T follicular helper cell (primary cell): ENCODE measurements at places on chromosomes 1 and 21.

- DNase-seq, result no peak
Observed at GRCh38 chr1:11537854-11538591, 59.1 kb downstream of the DISP3 start.

- no peak for DNase-seq
Observed at GRCh38 chr1:107535091-107535490, 394.3 kb downstream of the NTNG1 start.

DNA sequence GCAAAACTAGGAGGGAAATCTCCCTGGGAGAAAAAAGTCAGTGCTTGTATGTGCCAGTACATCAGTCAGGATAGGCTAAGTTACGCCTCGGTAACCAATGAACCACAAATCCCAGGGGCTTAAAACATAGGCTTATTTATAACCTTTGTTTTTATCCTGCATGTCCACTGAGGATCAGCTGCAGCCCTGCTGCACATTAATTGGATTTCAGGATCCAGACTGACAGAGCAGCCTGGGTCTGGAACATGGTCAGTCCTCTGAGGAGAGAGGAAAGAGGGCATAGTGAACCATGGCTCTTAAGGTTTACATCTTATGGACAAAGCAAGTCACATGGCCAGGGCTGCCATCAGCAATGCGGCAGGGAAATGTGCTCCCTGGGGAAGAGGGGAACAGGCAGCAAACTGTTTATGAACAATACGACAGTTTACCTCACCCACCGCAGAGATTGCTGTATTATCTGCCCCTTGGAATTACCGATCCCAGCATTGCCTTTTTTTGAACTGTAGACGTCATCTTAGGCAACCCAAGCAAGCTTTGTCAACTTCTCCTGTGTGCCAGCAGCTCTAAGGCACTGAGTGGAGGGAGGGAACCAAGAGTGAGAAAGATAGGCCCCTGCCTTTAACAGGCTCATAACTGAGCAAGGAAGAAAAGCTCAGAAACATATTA lies 9.1 kb upstream of the SPRR4 start:
- no peak for DNase-seq

DNA sequence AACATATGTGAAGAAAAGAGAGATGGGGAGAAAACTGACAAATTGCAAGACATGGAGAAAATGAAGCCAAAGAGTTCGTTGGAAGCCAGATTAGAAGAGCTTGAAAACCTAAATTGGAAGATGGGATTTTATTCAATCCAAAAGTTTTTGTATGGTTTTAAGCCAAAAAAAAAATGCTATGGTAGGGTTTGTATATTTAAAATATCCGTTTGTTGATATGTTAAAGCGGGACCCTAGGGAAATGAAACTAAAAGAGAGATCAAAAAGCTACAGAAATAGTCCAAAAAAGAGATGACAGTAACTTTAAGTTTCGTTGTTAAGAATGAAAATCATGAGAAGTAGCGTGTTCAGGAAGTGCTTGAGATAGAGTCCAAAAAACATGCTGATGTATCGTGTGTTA lies 617.7 kb upstream of the ADGRL2 start:
- DNase-seq, result no peak

GRCh38 chr1:100076744-100077143 lies 56.0 kb downstream of the SASS6 start:
- DNase-seq, result no peak

DNA sequence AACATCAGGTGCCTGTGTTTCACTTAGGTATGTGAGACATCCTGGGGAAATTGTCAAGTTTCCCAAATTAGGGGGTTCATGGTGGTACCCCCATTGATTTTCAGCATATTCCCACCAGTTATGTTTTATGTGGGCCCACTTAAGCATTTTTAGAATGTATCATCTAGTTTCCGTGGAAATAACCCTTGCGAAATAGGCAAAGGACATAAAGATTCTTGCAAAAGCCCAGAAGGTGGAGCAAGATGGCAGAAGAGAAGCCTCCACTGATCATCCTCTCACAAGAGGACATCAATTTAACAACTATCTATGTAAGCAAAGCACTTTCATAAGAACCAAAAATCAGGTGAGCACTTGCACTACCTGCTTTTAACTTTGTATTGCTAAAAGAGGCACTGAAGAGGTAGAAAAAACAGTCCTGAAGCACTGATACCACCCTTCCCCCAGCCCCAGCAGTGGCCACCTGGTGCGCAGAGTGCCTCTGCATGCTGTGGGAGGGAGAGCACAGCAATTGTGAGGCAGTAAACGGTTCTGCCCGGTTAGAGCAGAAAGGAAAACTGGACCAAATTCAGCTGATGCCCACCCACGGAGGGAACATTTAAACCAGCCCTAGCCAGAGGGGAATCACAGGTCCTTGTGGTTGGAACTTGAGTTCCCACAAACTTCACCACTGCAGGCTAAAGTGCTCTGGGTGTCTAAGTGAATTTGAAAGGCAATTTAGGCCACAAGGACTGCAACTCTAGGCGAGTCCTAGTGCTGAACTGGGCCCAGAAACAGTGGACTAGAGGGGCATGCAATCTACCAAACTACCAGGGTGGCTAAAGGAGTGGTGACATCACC lies 23.2 kb downstream of the MCOLN2 start:
- no peak for DNase-seq

GRCh38 chr1:228308085-228308601 lies 98.5 kb downstream of the TRIM11 start:
- no peak for DNase-seq

DNA sequence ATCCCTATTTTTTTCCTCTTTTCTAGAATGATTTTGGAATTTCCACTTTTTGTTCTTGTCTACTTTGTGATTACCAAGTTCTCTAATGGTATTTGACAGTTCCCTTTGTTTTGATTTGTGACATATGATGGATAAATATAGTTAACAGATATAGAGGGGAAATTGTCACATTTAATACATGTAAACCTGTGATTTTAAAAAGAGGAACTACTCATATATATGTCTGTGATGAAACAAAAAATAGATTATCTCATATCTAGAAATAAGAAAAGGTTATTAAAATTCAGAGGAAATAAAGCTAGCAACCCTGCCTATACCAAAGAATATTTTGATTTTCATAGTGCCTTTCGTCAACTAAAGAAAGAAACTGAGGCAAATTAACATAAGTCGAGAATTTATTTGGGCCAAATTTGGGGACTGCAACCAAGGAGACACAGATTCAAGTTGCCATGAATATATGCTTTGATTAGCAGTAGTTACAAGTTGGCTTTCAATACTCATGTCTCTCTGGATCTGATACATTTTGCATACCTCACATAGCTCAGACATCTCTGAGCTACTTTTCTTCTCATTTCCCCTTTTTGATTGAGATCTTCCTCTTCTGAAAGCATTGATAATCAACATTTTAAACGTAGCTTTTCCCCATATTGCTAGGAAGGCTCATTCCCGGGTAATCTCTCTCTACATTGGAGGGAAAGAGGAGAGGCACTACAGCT lies 15.6 kb upstream of the C21orf91 start:
- no peak for DNase-seq

DNA sequence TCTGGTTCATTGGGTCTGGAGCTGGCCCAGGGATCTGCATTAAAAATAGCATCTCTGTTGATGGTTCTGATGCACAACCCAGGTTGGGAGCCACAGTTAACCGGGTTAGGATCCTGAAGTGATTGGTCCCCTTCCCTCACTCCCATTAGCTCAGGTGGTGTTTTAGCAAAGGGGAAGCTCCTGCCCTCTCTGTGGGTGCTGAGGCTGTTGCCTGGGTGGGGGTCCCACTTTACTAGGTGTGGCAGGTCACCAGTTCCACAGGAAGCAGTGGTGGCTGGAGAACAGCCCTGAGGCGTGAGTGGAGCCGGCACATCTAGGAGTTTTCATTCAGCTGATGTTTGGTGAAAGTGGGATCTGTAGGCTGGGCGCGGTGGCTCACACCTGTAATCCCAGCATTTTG lies 86.5 kb downstream of the MAN1C1 start:
- no peak for DNase-seq

GRCh38 chr1:22870201-22870871 lies 102.3 kb downstream of the LACTBL1 start:
- DNase-seq, result no peak

- DNase-seq, result no peak
Observed at GRCh38 chr1:25700626-25701025, 84.0 kb downstream of the MAN1C1 start.

GRCh38 chr1:208026880-208027438 lies 116.0 kb upstream of the CD34 start:
- DNase-seq, result no peak

GRCh38 chr21:19648391-19648790 lies 1244.8 kb upstream of the TMPRSS15 start:
- DNase-seq, result no peak

DNA sequence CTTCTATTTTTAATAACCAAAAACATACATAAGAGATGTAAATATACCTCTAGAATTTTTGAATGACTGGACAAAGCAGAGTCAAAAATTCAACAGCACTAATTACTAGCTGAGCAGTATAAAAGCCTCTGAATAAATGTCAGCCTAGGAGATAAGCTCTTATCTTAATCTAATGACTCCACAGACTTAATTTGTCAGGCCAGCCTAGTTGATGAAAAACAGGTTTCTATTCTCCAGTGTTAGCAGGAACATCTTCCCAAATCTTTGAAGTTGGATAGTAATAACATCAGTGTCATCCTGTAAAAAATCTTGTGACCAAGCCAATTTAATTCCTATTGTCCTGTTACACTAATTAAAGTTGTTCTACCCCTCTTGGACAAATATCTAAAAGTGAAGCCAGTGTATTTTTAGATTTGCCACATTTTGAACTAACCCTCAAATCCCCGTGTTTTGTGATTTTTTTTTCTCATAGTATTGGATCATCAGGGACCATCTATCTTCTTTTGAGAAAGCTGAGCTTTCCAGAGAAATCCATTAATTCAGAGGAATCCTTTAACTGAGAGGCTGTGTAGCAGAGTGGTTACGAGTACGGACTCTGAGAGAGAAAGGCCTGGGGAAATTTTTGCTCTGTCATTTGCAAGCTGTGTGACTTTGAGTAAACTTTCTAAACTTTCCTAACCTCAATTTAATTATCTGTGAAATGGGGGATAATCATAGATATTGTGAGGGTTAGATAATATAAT lies 41.2 kb downstream of the LMO4 start:
- no peak for DNase-seq

DNA sequence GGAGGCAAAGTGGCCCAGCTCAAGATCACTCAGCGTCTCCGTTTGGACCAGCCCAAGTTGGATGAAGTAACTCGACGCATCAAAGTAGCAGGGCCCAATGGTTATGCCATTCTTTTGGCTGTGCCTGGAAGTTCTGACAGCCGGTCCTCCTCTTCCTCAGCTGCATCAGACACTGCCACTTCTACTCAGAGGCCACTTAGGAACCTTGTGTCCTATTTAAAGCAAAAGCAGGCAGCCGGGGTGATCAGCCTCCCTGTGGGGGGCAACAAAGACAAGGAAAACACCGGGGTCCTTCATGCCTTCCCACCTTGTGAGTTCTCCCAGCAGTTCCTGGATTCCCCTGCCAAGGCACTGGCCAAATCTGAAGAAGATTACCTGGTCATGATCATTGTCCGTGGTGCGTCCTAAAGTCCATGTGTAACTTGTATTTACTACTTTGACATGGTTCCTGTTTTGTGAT lies 2.7 kb downstream of the RBM15 start:
- DNase-seq, result no peak

- no peak for DNase-seq
Observed at GRCh38 chr21:33974513-33975468, 59.2 kb upstream of the ATP5PO start.

DNA sequence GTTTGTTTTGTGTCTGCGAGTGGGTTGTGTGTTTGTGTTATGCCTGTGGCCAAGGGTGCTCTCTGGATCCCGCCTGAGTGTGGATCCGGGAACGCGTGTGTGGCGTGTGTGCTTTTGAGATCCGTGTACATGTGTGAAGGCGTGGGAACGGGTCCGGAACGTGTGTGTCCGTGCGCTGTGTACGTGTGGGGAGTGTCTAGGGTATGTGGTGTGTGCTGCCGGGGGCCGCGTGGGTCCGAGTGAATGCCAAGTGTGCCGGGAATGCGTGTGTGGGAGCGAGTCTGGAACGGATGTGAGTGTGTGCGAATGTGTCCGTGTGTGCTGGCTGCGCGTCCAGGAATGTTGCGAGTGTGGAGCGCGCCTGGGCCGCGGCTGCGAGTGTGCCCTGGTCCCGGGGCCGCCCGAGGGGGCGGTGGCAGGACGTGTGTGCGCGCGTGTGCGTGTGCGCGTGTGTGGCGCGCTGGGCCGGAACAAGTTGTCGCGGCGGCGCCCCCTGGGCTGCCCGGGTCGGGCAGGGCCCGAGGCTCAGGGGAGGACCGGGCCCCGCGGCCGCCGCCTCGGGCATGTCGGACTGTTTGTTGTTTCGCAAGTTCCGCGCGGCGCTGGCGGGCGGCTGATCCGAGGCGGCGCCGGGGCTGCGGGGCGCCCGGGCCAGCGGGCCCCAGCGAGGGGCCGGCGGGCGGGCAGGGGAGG lies 953 bp downstream of the PTPRU start:
- DNase-seq, result no peak

- no peak for DNase-seq
Observed at GRCh38 chr1:172885971-172886370, 164.8 kb downstream of the TNFSF18 start.

- no peak for DNase-seq
Observed at GRCh38 chr1:167762061-167762746, 40.4 kb downstream of the MPZL1 start.
